Colonic mucosa (tissue), 4 donors: ENCODE measurements at places on chromosomes 11 and 22. TPM values are rescaled to one million over a fixed set of nuclear protein-coding genes. Genes with fewer than 3 reads are reported as not detected.
A peak's percentile ranks its signal among the peaks of the same experiment; 100 is the strongest.

The C11orf21 gene
- total RNA-seq = 0.11 TPM

The KBTBD3 gene
- 6.7 TPM for total RNA-seq

The ARHGAP8 gene
- total RNA-seq = 38.4 TPM

The TREH gene
- total RNA-seq = 2.4 TPM

The PLA2G6 gene
- 24.1 TPM for total RNA-seq

The PLAAT2 gene
- total RNA-seq = 11.1 TPM

The OR10D3 gene
- total RNA-seq = not detected

The RTN4RL2 gene
- 0.82 TPM for total RNA-seq

The MMP7 gene
- total RNA-seq = 1.4 TPM

The TNNT3 gene
- total RNA-seq = not detected

The LRRC56 gene
- total RNA-seq = 2.8 TPM

The KIAA1671 gene
- total RNA-seq = 94.3 TPM

The MED15 gene
- total RNA-seq = 93.1 TPM

The TRPM5 gene
- total RNA-seq = 1.3 TPM

DNA sequence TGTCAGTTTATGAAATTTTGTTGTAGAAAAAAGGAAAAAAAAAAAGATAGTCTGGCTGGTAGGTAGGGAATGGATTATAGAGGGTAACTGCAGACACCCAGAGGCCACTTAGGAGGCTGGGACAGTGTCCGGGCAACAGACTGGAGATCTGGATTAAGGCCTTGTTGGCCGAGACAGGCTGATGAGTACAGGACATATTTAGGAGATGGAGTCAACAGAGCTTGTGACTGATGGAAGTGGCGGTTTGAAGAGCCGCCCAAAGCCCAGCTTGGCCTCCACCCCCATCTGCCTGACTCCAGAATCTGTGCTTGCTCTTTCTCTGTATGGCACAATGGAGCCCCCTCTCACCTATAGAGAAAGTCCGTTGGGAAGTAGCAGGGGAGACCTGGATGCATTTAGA is 7.6 kb downstream of the PLEKHB1 start:
- no peak for DNase-seq

DNA sequence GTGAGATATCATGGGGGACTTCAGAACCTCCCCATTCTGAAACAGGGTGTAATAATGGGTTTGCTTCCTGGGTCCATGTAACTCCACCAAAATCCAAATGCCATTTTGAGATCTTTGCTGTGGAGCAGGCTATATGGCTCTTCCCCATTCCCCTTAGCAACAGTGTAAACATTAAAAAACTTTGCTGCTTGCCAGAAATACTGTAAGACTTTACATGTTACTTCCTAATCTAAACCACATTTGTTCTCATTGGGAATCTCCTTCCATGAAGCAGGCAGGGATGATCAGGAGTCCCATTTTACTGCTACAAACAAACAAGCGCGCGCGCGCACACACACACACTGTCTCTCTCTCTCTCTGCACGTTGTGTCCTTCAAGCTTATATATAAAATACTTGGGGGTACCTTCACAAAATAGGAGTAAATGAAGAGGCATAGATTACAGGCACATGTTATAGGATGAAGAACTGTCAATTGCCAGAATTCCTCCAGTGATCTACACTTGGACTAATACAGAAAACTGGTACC is 86.5 kb downstream of the ANO3 start:
- DNase-seq = no peak

- no peak for DNase-seq
Observed at GRCh38 chr22:17105143-17106129, 15.7 kb downstream of the TMEM121B start.

DNA sequence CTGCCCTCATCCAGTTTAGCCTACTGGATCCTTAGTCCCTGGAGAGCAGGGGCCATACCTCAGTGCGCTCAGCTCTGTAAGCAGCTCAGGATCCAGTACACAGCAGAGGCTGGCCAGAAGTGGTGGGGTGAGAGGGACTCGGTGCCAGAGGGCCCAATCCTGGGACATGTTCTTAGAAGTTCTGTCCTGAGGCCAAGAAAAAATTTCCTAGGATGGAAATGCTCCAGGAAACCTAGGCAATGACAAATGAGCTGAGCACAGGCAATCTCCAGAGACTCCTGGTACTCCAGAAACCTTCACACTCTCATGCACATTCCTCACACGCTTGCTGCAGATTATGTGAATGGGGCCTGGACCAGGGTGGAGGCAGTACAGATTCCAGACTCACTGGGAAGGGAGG is 89.6 kb downstream of the SERGEF start:
- DNase-seq = no peak

GRCh38 chr11:78694152-78694551 is 119.5 kb upstream of the NARS2 start:
- DNase-seq = no peak

- no peak for DNase-seq
Observed at GRCh38 chr11:107864591-107864990, 6.0 kb upstream of the SLC35F2 start.

- DNase-seq = no peak
Observed at GRCh38 chr11:36719358-36720107, 121.5 kb upstream of the RAG2 start.

- no peak for DNase-seq
Observed at GRCh38 chr22:39923696-39924095, 22.8 kb downstream of the GRAP2 start.

DNA sequence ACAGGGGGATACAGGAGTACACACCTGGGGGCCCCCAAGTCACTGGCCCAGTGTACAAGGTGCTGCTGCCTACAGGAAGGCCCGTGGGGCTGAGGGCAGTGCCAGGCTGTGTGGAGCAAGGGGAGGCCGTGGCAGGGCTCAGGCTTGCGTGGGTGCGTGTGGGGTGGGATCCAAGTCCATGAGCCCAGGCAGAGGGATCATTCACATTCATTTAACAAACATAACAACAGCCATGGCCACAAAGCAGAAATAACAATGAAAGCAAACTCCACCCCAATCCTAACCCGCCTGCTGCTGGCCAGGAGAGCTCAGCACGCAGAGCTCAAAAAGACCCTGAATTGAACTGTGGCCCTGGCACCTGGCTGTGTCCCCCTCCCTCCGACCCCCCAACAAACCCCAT is 17.0 kb upstream of the SCGB1A1 start:
- no peak for DNase-seq

- no peak for DNase-seq
Observed at GRCh38 chr22:36199001-36199551, 2.5 kb downstream of the APOL4 start.

GRCh38 chr22:46131151-46131587 is 19.2 kb upstream of the PPARA start:
- no peak for DNase-seq

GRCh38 chr11:69771466-69771865 is 3.7 kb downstream of the FGF4 start:
- no peak for DNase-seq

GRCh38 chr22:35995772-35996171 is 32.9 kb downstream of the RBFOX2 start:
- peak; percentile 64 for DNase-seq

DNA sequence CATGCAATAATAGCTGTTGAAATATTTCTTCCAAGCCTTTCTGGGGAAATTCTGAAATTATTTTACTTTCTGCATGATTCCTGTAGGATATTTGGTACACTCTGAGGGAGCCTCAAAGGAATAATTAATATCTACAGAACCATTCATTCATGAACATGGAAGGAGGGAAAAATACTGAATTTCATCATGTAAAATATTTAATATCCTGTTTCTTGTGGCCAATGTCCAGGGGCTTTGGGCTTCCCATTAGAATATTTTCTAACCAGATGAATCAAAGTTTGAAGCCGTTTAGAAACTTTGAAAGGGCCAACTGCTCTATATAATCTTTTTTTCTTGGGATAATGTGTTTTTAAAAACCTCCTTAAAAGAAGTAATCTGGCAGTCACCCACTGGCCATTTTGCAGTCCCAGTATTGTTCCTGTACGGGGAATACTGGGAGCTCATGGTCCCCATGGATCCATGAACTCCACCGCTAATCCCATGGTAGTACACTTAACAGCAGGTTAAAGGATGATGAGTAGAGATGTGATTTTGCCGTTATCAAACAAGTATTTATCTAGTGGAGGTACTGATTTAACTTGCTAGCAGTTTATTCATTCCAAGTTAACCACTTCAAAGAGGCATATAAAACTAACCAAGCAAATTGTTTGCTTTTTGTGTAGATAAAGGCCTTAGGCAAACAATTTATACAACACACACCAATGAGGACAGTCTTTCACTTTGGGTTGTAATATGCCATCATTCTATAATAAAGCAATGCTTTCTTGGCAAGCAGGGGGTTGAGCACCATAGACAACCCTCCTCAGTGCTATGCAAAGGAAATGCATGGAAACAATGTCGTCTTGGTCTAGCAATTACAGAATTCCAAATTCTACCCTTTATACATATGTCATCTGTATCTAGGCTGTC is 34.5 kb upstream of the BLID start:
- DNase-seq = no peak

DNA sequence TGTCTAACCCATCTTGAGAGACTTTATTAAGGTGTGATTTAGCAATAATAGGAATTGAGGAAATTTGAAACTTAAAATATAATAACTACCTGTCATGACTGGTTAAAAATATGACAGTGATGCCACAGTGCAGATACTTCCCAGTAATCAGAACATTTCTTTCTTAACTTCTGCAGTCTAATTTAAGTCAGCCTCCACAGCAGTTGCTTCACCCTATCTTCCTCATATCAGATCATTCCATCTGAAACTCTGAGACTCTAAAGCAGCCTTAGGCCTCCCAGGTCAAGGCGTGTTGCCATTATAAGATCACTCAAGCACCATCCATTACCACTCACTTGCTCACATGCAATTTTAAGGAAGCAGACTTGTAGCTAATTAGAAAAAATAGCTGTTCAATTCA is 302.2 kb downstream of the AASDHPPT start:
- DNase-seq = no peak

DNA sequence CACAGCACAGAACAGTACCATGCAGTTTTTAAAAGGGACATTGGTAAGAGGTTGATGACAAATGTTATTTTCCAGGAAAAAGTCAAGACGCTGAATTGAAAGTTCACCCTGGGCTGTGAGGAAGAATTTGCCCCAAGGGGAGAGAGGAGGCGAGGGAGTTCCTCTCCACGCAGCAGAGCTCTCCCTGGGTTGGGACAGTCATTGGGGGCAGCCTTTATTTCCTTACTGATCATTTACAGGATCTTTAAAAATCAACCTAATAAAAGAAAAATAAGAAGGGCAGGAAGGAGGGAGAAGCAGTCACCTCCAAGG is 49.9 kb upstream of the WNT7B start:
- DNase-seq = no peak

DNA sequence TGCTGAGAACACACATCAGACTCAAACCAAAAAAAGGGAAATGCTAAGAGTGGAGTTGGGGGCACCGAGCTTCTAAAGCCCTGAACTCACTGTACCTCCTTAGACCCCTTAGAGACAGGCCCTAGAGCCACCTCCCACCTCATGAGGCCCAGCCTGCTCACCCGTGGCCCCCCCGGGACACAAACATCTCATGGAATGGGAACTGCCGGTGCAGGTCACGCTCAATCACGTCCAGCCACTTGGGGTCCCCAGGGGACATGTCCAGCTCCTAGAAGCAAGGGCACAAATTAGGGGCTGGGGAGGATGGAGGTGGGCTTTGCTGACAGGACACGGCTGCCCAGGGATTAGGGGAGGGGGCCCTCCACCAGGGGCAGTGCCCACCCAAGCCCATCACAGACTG is 6.3 kb upstream of the CASTOR1 start:
- no peak for DNase-seq

- DNase-seq = no peak
Observed at GRCh38 chr11:1563697-1564534, 8.2 kb downstream of the DUSP8 start.

DNA sequence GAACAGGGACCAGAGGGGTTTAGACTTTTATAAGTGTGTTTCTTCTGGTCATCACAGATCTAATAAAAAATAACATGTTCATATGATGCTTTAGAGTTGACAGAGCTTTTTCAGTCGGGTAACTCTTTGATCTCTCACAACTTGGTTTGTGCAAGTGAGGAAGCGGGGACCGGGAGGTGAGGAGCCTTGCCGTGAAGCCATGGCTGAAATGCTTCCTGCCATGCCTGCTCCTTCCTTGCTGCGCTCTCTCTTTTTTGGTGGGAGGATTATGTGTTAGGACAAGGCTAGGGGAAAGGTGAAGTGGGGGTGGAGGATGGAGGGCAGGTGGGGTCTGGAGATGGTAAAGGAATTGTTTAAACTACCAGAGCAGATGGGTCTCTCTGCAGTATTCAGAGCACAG is 23.8 kb downstream of the TEAD1 start:
- no peak for DNase-seq

DNA sequence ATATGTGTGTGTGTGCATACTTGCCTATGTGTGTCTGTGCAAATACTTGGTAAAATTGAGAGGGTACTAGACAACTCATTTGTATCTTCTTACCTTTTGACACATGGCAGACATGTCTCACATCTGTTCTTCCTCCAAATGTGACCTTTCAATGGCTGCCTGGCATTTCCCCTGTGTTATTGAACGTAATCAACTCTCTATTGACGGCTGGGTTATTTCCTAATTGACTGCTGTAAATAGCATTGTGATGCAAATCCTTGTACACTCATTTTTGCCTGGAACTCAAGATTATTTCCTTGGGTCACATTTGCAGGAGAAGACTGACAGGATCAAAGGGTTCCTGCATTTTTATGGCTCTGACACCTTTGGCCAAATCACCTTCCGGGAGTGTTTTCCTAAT is 37.4 kb downstream of the KCNQ1 start:
- DNase-seq = no peak

DNA sequence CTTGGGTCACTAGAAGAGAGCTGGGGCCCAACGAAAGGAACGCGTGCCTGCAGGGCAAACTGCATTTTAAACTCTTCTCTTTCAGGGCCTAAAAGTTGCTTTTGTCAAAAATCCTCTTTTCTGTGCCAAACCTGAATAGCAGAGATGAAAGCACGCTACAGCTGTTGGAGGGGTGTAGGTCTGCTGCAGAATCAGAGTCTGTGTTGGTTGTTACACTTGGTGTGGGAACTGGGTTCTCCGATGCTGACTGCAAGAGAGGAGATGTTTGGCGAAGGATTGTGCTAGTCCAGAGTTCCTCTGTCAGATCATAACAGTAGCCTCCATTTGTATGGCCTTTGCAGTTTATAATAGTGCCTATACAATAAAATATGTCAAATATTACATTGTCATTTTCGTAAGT is 41.8 kb downstream of the BARX2 start:
- no peak for DNase-seq
